Immature natural killer cell (primary cell): ENCODE measurements at places on chromosomes 5 and 9. TPM values are rescaled to one million over a fixed set of nuclear protein-coding genes. Genes with fewer than 3 reads are reported as not detected.

- DNase-seq: no peak
These were observed 816.8 kb downstream of the MTRR start for GRCh38 chr5:8685704-8686103.

DNA sequence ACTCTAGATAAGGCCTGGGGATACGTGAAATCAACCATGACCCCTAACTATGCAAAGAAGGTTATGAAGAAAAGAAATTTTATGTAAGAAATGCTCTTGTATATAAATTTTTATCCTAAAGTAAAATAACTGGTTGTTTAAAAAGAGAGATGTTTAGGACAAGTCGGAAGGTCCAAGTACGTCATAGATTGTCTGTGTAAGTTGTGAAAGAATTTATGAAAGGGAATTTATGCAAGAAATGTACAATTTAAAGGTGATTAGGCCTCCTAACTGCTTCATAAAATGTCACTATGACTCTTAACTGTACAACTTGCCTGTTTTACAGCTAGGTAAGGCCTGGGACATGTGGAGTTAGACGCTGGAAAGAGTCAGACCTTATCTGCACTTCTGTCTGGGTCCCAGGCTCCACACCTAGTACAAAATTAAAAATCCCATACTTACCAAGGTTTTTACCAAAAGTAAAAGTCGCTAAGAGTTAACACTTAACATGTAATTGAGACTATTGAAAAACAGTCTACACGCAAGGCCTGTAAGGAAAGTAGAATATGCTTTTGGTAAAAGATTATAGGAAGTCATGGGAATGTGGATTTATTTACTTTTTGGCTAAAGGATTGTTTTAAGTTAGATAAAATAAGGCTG lies 77.4 kb downstream of the KIAA0825 start:
- DNase-seq: no peak

DNA sequence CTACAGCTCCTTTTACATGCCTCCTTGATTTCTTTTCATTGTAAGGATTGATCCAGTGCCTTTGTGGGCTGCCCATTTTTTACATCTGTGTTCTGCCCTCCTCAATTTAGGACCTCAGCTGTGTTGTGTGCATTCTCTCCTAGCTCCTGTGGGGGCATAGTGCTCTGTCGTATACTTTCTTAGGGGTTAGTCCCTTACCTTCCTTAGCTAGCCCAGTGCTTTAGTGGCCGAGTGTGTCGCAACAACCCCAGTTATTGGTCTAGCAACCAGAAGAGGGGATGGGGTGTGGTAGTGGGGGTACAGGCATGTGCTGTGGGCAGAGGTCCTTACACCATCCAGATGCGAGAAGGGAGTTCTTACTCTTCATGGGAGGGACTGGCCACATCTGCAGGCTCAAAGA lies 12.1 kb downstream of the MTRR start:
- no peak for DNase-seq

GRCh38 chr5:448061-448765 lies 5.2 kb downstream of the EXOC3 start:
- DNase-seq: no peak

DNA sequence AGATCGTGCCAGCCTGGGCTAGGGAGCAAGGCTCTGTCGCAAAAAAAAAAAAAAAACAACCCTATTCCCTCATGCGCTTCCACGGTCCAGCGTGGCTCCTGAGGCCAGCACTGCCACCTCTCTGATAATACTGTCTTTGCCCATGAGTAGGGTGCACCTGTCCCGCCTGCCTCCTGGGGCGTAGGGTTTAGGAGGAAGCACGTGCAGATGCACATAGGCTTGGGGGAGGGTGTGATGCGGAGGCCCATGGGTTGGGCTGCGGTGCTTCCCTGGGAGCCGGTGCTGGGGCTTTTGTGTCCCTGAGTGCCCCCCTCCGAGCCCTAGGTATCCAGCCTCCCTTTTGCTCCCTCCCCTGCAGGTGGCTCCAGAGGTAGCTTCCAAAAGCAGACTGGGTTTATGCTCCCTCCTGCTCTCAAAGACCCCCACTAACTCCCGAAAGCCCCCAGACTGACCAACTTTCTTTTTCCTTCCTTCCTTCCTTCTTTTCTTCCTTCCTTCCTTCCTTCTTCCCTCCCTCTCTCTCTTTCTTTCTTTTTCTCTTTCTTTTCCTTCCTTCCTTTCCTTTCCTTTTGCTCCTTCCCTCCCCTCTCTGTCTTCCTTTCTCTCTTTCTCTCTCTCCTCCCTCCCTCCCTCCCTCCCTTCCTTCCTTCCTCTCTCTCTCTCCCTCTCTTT lies 12.8 kb downstream of the FGFR4 start:
- DNase-seq: no peak

Gene AGGF1
- 16.1 TPM for polyA plus RNA-seq

Gene ARID3C
- not detected for polyA plus RNA-seq
